ENCODE measurements at places on chromosomes 2 and 18.

DNA sequence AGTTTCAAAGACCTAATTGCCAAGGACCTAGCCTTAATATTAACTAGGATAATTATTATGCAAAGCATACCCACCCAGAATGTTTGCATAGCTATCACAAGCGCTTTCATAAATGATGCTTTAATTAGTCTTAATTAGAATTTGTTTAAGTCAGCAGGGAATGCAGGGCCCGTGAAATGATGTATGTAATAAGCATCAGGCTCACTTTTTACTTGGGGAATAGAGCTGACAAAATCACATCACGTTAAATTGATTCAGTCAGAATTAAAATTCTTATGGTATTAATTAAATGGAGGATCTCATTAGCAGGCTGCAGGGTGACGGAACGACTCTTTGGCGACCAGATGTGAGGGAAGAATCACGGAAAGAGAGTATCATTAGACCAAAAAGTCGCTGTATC lies 264.5 kb downstream of the GPD2 start:
- DNase-seq, result no peak

DNA sequence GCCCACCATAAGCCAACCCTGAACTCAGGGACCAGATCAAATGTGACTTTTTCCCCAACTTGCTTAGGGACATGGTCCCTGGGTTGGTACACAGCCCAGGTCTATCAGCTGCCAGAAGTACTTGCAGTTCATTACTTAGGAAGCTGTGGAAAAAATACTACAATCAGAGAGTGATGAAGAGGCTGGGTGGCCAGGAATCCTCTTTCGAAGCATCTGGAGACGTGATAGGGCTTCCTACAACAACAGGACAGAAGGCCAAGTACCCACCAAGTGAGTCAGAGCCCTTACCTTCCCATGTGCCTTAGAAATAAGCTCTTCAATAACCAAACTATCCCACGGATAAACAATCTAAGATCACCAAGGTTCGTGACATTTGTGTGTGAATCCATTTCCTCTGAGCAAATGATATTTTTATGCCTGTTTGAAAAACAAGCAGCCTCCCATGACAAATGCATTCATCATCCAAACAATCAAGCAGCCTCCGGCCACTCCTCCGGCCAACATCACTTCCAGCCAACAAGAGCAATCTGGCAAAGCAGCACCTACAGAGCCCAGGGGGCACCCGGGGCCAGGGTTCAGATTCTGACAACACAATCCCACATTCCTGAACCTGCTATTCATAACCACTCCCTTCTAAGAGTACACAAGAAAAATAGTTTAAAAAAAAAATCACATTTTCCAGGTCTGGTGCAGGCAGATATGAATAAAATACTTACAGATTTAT lies 26.4 kb downstream of the TBC1D8 start:
- no peak for DNase-seq

- no peak for DNase-seq
Measured at GRCh38 chr2:206275312-206276055, 1.0 kb downstream of the ZDBF2 start.

GRCh38 chr2:201233192-201233811 lies 27.0 kb upstream of the CASP8 start:
- peak; percentile 67 for DNase-seq
